ENCODE measurements at places on chromosomes 3 and 15.

DNA sequence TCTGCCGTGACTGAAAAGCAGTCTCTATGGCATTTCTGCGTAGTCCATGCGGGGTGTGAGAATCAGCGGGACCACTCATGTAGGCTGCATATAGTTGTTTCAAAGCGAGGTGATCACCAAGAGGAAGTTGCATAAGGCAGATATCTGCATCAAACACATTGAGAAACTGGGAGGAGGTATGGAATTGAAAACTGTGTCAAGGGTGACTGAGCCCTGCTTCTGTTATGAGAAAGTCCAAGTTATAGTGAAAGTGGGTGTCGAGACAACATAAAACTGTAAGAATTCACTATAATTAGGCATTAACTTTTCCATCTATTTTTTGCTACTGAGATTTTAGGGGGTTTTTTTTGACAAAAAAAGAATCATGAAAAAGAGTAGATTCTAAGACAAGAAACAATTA, 109.3 kb downstream of the ZIC1 start:
- DNase-seq = no peak

- no peak for DNase-seq
Observed at GRCh38 chr3:59685432-59685831, 635.6 kb upstream of the CFAP20DC start.

DNA sequence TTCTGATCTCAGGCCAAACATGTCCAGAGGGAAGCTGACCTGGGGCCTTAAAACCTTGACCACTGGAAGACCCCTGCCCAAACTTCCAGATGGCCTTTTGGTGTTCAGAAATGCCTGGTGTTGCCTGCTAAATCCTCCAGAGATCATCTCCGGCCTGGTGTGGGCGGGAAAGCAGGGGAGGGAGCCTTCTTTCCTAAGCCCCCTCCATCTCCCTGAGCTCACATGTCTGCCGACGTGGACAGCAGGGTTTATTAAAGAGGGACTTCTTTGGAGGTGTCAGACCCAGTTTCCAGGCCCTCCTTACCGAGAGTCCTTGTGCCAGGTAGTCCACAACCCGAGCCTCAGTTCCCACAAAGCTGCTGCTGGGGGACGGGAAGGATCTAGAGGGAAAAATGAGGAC, 55.9 kb upstream of the SLC6A1 start:
- no peak for DNase-seq

DNA sequence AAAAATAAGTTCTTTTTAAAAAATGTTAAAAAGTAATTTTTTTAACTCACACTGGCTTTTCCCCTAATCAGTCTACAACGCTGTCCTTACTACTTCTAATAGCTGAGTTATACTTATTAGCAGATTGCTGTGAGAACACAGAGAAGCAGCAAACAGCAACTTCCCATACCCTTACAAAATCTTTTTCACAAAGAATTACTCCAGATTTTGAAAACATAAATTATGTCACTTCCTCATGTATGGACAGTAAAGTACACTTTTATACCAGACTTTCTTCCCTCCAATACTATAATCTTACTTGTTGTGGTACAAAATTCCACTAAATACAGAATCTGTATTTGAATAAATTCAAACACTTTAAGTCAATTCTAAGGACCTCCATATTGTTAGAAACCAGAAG, 2.1 kb downstream of the PHC3 start:
- DNase-seq = no peak

GRCh38 chr3:88807491-88808105, 299.8 kb upstream of the EPHA3 start:
- DNase-seq = no peak

- no peak for DNase-seq
Observed at GRCh38 chr3:173401369-173401768, 3.8 kb downstream of the NLGN1 start.

- DNase-seq = no peak
Observed at GRCh38 chr3:55423782-55424181, 63.3 kb downstream of the WNT5A start.

DNA sequence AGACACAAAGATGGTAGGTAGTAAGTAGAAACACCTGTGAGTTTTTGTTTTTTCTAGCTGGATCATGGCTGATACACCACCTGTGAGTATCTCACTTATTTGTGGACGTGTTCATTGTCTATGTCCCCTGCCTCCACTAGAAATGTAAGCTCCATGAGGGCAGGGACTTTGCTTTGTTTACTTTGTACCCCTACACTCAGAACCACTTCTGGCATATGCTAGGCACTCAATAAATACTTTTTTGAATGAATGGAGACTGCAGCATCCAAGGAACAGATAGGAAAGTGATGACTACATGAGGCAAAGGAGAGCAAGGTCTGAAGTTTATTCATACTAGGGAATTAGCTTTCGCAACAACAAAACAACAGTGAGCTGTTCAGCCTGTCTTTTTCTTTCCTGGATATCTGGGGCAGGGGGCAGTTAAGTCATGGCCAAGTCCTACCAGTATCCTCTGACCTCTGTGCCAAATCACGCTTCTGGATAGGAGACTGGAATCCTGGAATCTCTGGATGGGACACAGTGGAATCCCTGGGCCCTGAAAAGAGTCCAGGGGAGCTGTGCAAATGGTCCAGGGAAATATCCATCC, 11.6 kb upstream of the EPB42 start:
- DNase-seq = no peak

DNA sequence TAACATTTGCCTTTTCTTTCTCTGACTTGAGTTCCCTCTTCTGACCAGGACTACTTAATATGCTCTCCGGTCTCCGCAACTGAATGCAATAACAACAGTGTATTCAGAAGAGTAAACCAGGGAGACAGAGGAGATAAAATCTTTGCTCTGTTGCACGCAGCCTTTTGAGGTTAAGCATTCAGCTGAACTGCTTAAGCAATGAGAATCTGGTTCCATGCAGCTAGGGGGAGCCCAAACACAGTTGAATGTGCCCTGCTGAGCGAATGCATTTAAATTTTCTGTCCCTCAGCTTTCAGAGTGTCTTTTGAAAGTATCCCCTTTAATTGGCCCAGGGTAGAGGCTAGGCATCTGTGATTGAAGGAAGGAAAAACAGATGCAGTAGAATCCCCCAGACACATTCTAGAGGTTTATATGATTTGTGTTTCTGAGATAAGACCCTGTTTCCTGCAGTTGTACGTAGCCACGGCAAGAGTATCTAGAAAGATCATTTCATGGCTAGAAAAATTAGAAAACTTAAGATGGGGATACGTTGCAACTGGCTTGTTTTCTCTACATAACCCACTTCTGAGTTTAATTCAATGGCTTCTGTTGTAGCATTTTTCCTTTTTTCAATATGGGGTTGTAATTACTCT, 309.6 kb downstream of the TUSC7 start:
- DNase-seq = peak; percentile 31

- DNase-seq = no peak
Observed at GRCh38 chr3:168165390-168166269, 69.9 kb upstream of the GOLIM4 start.

Measured in CD4-positive, CD25-positive, alpha-beta regulatory T cell (primary cell).